Right renal cortex interstitium (tissue), 3 donors: ENCODE measurements at places on chromosomes 7 and 10. TPM values are rescaled to one million over a fixed set of nuclear protein-coding genes. Genes with fewer than 3 reads are reported as not detected.

DNA sequence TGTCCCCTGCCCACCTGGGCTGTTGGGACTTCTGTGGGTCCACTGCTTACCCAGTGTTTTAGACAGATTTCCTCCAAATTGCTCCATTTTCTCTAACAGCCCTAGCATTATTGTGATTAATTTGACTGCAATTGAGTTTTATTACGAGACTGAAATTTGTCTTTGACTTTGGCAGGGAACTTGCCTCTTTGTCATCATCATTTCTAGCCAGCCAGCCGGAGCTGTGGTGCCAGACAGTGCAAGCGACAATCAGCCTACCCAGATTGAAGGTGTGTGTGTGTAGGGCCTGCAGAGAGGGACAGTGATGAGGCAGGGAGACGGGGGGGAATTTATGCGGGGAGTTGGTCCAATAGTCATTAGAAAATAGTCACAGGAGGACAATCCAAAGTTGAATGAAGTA lies 743.0 kb downstream of the NRG3 start:
- DNase-seq, result no peak

GRCh38 chr7:129689995-129690581 lies 78.6 kb downstream of the NRF1 start:
- DNase-seq, result no peak

GRCh38 chr7:46660402-46660980 lies 739.4 kb upstream of the IGFBP3 start:
- no peak for DNase-seq

DNA sequence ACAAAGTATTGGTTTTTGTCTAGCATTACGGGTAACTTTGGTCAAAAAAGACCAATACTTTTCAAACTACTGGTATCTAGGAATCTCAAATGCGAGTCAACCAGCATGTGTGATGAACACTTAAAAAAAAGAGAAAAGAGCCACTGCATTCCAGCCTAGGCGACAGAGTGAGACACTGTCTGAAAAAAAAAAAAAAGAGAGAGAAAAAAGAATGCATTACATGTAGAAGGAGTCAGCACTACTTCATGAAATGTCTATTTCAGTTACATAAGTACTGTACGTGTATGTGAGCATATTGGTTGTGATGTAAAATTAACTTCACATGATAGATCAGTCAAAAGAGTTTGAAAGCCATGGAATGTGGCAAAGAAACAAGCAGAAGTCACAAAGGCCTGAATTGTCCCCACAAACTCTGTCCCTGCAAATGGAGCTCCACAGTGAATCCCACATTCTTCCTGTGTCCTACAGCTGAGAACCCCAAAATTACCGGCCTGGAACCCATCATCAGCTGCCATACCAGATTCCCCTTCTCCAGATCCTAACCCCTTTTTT lies 1.6 kb downstream of the DENND11 start:
- DNase-seq, result no peak

- no peak for DNase-seq
Observed at GRCh38 chr7:30225863-30226613, 58.4 kb upstream of the ZNRF2 start.

DNA sequence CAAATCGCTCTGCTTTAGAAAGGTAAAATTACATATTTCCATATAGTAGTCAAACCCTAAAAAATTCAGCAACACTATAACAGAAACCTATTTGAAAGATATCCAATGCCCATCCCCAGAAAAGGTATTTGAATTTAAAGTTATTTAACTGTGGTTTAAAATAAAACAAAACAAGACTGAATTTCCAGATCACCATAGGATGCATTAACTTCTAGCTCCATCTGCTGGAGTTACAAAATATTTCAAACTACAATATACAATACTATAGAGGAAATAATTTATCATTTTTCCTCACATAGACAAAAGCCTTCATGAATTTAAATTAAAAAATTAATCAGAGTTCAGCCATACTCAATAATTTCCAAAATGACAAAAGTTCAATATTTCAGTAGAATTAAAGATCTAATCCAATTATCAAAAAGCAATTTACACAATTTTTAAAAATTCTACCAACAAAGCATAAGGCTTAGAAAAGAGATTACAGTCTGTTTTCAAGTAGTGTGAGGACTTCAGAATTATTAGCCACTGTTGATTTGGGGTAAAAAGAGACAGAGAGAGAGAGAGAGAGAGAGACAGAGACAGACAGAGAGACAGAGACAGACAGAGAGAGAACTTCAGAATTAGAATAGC lies 75.9 kb downstream of the LMBR1 start:
- no peak for DNase-seq

GRCh38 chr7:50166997-50167965 lies 74.2 kb upstream of the ZPBP start:
- DNase-seq, result no peak

GRCh38 chr10:67609996-67610793 lies 85.8 kb downstream of the CTNNA3 start:
- DNase-seq, result no peak

DNA sequence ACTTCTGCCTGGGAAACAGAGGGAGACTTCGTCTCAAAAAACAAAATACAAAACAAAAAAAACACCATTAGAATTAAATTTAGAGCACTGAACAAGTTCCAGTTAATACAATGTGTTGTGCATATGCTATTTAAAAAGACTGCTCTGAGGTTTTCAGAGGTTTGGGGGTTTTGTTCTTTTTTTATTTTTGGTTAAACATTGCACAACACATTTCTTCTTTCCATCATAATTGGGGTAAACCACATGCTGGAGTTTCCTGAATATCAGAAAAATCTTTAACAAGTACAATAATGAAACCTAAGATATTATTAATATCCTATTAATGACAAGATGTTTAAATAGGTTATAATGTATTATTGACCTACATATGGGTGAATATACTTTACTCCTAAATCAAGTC lies 26.3 kb downstream of the IGF2BP3 start:
- DNase-seq, result no peak

GRCh38 chr10:86958116-86958900 lies at the start of gene SNCG:
Gene SNCG, plus strand, starts transcription at chr10:86958599. Its CDS starts 99 bp downstream, at chr10:86958698.
- no peak for DNase-seq

- no peak for DNase-seq
Observed at GRCh38 chr10:329361-330099, 194.3 kb downstream of the ZMYND11 start.

DNA sequence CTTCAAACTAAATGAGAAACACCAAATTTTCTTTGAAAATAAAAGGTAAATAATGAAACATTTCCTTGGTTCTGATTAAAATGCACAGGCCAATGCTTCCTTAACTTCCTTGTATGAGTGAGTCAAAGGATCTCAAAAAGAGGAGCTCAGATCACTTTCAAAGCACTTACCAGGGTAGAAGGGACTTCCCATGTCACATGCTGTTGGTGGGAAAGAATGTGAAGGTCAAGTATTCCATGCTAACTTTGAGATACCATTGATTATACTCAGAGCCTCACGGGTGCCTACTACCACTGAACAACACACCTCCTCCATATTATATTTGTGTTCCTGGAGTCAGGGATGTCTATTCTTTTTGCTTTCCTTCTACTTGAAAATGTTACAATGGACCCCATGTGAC lies 233.5 kb upstream of the KIAA1217 start:
- no peak for DNase-seq

DNA sequence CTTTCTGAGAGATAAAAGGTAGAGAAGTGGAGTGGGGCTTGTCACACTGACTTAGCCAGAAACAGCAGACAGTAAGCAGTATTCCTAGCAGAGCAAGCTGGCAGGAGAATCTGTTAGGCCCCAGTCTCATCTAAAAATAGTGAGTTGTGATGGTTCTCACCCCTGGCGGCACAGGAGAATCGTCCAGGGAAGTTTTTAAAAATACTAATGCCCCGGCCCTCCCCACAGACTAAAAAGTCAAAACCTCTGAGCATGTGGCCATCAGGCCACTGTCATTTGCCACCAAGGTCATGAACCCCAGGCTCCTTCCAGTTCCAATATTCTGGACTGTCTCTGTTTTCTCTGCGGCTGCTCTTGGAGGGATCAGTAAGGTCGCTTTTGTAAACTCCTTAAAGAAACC lies 34.0 kb downstream of the LYZL1 start:
- DNase-seq, result no peak

DNA sequence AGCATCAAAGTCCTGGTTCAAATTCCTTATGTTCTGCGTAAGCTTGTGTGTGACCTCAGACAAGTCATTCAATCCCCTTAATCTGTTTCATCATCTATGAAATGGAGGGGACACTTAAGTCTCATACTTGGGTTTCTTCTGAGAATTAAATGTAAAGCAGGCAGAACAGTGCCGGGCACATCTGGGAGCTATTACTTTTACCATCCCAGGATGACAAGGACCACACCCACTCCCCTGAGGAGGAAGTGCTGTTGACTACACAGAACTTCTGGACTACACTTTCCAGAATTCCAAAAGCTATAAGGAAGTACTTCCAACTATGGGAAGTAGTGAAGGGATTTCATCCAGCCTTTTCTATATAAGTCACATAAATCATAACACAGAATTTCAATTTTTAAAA lies 294.9 kb downstream of the IPMK start:
- no peak for DNase-seq

DNA sequence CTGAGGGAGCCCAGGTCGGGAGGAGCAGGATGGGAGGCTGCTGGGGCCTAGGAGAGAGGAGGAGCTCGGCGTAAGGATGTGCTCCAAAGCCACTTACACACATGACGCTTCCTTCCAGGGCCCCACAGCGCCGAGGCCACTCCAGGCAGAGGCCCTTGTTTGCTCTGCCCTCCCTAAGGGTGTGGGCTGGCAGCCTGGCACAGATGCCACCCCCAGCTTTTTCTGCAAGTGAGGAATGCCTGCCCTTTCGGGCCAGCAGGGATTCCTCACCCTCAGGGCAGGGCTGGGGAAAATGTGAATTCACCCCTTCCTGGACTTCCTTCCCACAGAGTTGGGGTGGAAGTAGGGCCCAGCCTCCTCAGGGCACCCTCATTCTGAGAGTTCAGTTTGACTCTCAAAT lies 5.6 kb upstream of the AQP1 start:
- no peak for DNase-seq

DNA sequence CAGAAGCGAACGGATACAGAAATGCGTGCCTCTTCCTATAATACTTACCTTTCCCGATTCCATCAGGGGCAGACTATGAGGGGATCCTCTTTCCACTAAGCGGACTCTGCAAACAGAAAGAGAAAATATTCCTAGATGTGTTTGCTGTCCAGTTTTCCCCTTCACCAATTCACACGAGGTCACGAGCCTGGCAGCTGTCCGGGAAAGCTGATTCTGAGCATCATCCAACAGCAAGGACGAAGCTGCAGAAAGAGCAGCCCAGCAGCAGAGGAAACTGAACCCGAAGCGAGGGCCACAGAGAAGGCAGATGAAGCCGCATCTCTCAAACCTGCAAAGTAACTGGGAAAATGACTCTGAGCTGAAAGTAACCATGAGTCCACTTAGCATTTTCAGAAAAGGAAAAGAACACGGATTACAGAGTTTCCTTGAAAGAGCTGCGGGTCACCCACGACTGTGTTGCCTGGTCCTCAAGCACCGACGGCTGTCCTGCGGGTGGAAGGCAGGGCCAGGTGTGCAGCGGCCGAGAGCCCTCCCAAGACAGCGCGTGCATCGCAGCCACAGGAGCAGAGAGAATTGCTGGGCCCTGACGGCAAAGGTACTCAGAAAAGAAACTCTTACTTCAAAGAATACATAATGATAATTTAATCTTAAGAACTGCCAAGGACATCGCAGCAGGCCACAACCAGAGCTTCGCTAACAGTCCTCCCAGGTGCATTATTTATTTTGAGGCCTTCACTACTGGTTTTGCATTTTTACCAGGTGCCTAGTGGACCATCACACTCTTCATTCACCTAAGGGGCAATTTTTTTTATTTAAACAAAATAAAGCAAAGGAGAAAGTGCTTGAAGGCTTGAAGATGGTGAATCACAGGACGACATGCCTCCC lies 153.3 kb downstream of the ZMYND11 start:
- no peak for DNase-seq

GRCh38 chr10:102962951-102963755 lies 45.1 kb downstream of the CNNM2 start:
- no peak for DNase-seq

GRCh38 chr10:132109341-132110110 lies 43.8 kb downstream of the JAKMIP3 start:
- DNase-seq, result no peak

DNA sequence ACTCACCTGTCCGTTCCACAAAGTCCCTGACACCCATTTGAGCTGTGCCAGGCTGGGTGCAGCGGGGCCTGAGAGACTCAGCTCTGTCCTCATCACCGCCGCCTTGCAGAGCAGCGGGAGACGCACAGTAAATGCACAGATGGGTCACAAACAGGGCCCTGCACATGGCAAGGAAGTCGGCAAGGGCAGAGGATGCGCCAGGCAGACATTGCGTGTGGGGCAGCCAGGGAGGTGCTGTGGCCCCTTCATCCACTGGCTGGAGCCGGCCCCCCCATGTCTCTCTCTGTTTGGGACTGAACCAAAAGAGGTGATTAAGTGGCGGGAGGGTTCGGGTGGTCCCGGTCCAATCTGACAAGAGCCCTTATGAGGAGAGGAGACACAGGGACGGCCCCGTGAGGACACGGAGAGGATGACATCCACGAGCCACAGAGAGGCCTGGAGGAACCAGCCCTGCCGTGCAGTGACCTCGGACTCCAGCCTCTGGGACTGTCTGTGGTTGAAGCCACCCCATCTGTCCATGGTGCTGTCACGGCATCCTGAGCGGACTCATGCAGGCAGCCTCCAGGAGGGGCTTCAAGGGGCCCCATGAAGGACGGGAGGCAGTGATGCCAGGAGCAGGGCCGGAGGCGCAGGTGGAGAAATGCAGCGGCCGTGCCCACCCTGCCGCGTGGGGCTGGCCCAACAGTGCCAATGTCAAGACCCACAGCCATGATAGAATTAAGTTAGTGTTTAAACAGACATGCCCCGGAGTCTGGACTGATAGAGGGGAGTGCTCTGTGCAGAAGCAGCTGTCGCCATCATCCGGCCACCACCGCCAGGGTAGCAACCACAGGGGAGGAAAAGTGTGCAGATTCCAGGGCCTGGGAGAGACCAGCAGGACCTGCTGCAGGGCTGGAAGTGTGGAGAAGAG lies 28.4 kb upstream of the FOXL3 start:
- no peak for DNase-seq

DNA sequence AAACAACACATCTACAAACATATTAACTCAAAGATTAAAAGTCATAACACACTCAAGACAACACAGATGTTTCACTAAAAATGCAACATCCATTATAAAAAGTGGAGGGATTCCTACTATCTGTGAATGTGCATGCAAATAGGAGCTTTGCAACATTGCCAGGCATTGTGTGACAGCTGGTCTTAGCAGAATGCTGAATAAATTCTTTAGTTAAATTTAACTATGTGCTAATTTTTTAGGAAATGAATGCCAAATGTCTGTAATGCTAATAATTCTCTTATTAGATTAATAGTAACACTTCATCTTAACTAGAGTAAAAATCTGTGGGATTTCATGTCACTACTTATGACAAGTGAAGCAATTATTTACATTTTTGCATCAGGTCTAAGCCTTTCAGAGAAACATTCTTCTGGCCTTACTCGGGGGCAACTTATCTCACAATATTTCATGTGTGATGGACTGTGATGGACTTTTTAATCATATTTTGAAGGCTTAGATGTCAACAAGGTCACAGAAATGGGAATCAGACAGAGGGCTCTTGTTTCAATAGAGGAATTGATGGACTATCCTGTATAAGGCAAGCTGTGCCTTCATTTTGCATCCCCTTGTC lies 524.6 kb upstream of the KCND2 start:
- DNase-seq, result no peak

- DNase-seq, result no peak
Observed at GRCh38 chr10:60454336-60454735, 64.7 kb upstream of the ANK3 start.

The UBTD1 gene
- polyA plus RNA-seq, result 8.8 TPM

The GIMAP7 gene
- 20.2 TPM for polyA plus RNA-seq

The PEX1 gene
- polyA plus RNA-seq, result 37.8 TPM

The SEMA3C gene
- 30.0 TPM for polyA plus RNA-seq

The HYAL4 gene
- 0.12 TPM for polyA plus RNA-seq

The PIP gene
- polyA plus RNA-seq, result not detected

The CTAGE8 gene
- 9.4 TPM for polyA plus RNA-seq
